NCI-H2171 (cell line): ENCODE measurements at places on chromosomes 4 and X.

GRCh38 chrX:28639451-28639850, 52.2 kb downstream of the IL1RAPL1 start:
- DNase-seq: no peak

DNA sequence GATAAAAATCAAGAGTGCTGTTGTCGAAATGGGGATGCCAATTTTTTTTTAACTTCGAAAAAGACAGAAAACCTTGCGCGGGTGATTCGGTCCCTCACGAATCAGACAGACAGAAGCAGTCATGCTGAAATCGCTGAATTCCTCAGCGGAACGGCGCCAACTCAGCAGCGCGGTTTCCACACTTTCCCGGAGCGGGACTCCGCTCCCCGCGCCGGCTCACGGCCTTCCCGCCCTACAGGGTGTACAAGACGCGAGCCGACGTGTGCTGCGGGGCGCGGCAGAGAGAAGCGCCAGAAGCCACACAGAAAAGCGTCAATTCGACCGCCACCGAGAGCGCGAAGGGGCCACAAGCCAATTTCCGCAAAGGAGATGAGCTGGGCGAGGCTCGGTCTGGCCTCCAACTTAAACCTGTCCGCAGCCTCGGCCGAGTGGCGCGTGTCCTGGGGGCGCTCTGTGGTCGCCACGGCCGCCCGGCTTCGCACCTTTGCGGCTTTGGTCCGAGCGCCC, 1.3 kb downstream of the NEXMIF start:
- no peak for DNase-seq

DNA sequence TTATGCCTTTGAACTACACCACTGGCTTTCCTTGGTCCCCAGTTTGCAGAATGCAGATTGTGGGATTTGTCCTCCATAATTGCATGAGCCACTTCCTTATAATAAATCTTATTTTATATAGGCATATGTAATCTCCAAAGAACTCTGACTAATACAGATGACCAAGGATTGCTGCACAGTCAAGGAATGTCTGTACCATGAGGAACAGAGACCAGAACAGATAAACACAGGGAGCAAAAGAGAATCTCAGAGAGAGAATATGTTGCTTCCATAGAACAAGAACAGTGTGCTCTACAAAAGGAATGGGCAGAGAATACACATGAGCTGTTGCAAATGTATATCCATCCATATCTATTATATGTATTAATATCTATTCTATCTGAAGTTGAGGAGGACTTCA, 111.1 kb downstream of the ADRA2C start:
- no peak for DNase-seq

DNA sequence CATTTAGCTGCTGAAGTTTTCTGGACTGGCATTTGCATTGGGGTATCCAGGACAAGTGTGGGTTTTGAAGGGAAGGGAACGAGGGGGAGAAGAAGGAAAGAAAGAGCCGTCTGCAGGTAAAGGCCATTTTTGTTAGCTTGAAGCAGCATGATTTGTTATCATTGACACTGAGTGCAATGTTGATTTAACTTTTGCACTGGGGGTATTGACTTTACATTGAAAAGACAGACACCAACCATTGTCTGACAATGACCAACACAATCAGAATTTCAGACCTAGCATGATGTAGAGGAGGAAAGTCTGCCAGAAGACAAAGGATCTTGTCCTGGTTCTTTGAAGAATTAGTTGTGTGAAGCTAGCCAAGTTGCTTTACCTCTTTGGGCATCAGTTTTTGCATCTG, 39.6 kb upstream of the IGFBP7 start:
- DNase-seq: no peak

- DNase-seq: peak; percentile 1
Observed at GRCh38 chrX:81195712-81196111, 6.0 kb downstream of the HMGN5 start.

DNA sequence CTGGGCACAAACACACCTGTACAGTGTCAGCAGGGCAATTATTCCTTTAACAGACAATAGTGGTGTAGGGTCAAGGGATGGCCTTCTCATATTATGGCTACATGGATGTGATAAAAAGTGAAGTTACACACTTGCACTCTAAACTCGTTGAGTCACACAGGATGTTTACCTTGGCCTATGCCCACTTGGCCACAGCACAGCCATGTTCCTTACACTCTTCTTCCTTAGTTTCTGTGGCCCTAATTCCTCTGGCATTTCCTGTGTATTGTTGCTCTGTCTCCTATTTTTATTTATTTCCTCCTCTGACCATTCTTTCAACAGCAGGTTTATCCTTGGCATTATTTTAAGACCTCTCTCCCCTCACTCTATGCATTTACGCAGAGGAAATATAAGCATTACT, 86.8 kb upstream of the NPFFR2 start:
- DNase-seq: no peak

DNA sequence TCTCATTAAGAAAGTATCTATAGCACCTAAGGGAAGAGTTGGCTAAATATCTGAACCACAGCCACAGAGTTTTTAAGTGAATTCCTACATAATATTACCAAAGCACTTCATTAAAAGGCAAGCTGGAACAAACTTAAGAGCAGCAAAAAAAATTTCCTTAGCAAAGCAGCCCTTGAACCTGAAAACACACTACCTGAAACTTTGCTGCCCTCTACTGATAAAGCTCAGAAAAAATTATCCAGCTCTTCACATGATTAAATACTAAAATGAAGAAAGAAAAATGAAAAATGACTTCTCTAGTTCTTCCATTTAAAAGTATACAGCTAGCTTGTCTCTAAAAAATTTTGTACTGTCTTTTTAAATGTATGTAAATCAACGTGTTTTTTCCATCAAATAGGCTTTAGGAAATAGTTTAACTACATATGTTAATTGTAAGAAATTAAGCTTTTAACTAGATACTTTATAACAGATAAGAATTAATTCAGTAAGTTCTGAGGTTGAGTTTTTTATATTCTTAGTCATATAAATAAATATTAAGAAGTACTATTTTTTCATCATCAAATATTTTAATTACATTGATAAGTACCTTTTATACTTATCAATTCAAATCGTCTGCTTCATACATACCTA, 156.1 kb downstream of the STPG2 start:
- no peak for DNase-seq

DNA sequence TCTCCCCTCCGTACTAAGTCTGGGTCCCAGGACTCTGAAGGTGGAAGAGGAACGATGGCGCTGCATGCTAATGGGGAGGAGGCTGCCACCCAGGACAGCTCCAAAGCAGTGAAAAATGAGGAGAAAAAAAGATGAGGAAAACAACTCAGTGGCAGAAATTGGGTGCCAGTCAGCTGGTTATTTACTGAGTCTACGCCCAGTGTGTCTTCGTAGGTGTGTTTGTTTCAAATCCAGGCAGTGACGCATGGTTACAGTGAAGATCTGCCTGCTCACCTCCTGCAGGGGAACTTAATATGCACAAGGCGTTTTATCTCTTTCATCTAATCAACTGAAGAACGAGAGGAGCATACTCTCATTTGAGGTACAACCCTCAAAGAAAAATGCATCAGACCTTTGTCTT, 70.9 kb upstream of the FBXW7 start:
- DNase-seq: no peak

DNA sequence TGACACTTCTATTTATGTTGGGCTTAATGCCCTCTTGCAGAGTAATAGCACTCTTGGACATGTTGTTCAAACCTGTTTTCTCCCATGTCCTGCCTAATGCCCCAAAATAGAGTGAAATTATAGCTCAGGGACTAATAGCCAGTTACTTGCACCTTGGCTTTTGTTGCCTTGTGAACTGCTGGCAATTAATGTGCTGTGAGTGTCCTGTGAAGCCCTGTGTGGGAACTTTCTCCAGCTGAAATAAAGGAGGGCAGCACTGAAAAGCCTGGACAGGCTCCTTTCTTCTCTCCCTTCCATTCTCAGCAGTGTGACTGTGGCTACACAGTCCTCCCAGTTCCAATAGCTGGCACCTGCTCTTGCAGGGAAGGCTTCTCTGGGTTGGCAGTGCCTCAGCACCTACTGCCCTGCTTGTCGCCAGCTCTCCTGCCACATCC, 72.4 kb downstream of the DCLK2 start:
- no peak for DNase-seq

- DNase-seq: no peak
Observed at GRCh38 chrX:80879916-80880315, 70.2 kb upstream of the BRWD3 start.

GRCh38 chrX:6299724-6300123, 71.1 kb upstream of the NLGN4X start:
- DNase-seq: no peak

DNA sequence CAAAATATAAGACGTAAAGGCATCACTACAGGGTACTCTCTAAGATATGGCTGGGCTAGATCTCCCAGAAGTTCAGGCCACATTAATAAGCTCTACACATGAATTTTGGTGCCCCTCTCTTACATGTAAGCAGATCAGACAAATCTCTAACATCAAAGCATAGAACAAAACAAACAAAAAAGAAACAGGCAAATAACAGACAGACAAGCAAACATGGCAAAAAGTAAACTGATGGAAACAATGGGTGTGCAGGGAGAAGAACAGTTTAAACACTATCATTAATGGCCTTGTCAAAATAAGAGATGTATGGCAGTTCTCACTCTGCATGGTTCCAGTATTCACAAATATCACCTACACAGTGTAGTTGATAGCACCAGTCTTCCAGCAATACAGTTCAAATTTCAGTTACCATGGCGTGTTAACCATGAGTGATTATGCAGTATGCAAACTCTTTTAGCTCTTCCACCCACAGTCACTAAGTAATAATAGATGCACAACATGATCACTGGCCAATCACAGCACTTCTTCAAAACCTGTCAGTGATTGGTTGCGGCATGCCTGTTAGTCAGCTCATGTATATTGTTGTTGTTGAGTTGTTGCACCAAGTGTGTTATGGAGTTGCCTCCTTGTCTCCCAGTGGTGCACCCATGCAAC, 110.7 kb upstream of the TLR3 start:
- no peak for DNase-seq

- DNase-seq: no peak
Observed at GRCh38 chr4:55561889-55562288, 15.2 kb upstream of the CLOCK start.

DNA sequence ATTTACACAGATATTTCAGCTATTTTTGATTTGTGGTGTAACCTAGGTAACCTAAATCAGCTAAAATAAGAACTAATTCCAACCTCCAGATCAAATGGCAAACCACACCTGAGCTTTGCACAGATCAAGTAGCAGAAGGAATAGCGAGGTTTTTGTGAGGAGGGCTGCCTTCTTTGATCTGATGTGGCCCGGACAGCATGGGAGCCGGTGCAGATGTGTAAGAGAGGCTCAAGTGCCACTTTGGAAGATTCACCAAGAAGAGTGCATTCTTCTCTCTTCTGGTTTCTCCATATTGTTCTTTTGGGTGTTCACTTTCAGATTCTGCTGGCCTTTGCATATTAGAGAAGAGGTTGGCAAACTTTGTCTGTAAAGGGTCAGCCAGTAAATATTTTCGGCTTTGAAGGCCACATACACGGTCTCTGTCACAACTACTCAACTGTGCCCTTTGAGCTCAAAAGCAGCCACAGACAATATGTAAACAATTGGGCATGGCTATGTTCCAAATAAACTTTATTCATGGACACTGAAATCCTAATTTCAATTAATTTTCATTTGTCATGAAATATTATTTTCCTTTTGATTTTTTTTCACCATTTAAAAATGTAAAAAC, 78.9 kb upstream of the FAM9C start:
- DNase-seq: no peak

GRCh38 chr4:187235456-187236170, 512.0 kb upstream of the FAT1 start:
- no peak for DNase-seq

GRCh38 chrX:38468563-38469157, 92.7 kb upstream of the TSPAN7 start:
- no peak for DNase-seq

GRCh38 chr4:57777876-57778275, 667.7 kb upstream of the IGFBP7 start:
- DNase-seq: no peak
